ENCODE measurements at places on chromosomes 6 and 20. TPM values are rescaled to one million over a fixed set of nuclear protein-coding genes. Genes with fewer than 3 reads are reported as not detected.

DNA sequence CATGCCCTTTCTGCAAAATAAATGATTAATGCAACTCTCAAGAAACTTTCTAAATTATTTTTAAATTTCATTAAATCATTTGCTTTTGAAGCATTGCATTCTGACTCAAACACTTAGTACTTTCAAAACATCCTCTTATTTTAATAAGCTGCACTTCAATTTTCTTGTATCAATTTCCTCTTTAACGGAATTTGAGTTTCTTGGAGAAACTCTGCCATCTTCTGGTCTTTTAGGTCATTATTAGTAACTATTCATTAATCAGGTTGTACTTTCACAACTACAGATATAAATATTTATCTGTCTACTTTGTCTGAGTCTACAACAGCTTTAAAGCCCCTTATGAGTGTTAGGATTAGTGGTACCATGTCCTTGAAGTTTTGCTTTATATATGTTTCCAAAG lies 30.2 kb downstream of the TMX4 start:
- DNase-seq = no peak
- no peak overlapping the region for H3K27ac ChIP-seq
- H3K36me3 ChIP-seq = peaks cover 7% of the 10 kb centered on the region
- H3K4me1 ChIP-seq = no peaks in the 10 kb centered on the region
- H3K27me3 ChIP-seq = no peaks in the 10 kb centered on the region

DNA sequence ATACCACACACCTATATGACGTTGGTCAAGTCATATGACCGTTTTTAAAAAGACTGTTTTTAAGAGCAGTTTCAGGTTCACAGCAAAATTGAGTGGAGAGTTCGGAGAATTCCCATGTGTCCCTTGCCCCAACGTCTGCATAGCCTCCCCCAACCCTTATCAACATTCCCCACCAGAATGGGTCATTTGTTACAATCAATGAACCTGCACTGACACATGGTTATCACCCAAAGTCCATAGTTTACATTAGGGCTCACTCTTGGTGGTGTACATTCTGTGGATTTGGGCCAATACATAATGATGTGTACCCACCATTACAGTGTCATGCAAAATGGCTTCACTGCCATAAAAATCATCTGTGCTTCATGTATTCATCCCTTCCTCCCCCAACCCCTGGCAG lies 52.0 kb downstream of the ZBTB2 start:
- H3K36me3 ChIP-seq = peaks cover 10% of the 10 kb centered on the region
- H3K4me3 ChIP-seq = no peak overlapping the region
- no peaks in the 10 kb centered on the region for H3K4me1 ChIP-seq
- no peaks in the 10 kb centered on the region for H3K27me3 ChIP-seq
- H3K27ac ChIP-seq = no peak overlapping the region
- DNase-seq = no peak

- H3K4me1 ChIP-seq = peaks cover 10% of the 10 kb centered on the region
- DNase-seq = no peak
- H3K27ac ChIP-seq = no peak overlapping the region
- H3K4me3 ChIP-seq = no peak overlapping the region
- no peaks in the 10 kb centered on the region for H3K36me3 ChIP-seq
Measured at GRCh38 chr6:26403893-26404292, 1.8 kb downstream of the BTN3A1 start.

- no peak for DNase-seq
- H3K4me1 ChIP-seq = no peaks in the 10 kb centered on the region
- no peak overlapping the region for H3K27ac ChIP-seq
- H3K4me3 ChIP-seq = no peak overlapping the region
Measured at GRCh38 chr6:119894811-119895210, 545.2 kb upstream of the MAN1A1 start.

DNA sequence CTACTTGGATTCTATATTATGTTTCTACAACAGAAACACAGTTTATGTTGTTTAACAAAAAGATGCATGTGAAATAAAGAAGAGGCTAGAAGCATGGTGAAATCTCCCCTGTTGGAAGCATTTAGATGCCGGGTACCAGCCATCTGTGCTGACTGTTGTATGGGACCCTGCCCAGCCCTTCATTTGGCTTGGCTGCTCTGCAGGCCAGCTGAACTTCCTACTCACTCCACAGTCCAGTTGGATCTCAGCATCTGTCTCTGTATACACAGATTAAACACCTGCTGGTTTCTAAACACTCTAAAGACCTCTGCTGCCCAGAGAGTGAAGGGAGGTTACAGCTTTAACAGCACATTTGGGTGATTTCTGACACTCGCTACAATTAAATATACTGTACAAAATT lies 228.3 kb downstream of the SLC35F1 start:
- H3K27me3 ChIP-seq = no peaks in the 10 kb centered on the region
- H3K27ac ChIP-seq = no peak overlapping the region
- no peaks in the 10 kb centered on the region for H3K36me3 ChIP-seq
- no peak for DNase-seq
- H3K4me3 ChIP-seq = no peak overlapping the region

The C6orf163 gene
- total RNA-seq = 2.7 TPM

- no peak overlapping the region for H3K4me3 ChIP-seq
- H3K4me1 ChIP-seq = peaks cover 20% of the 10 kb centered on the region
- H3K27ac ChIP-seq = peak overlapping the region; percentile 63
- no peaks in the 10 kb centered on the region for H3K36me3 ChIP-seq
Measured at GRCh38 chr6:1129131-1129530, 182.8 kb upstream of the FOXQ1 start.

The ZNF335 gene
- 20.3 TPM for total RNA-seq

- H3K4me1 ChIP-seq = no peaks in the 10 kb centered on the region
- no peak for DNase-seq
- H3K27me3 ChIP-seq = no peaks in the 10 kb centered on the region
- no peaks in the 10 kb centered on the region for H3K36me3 ChIP-seq
Measured at GRCh38 chr6:43886067-43886461, 116.1 kb downstream of the VEGFA start.

DNA sequence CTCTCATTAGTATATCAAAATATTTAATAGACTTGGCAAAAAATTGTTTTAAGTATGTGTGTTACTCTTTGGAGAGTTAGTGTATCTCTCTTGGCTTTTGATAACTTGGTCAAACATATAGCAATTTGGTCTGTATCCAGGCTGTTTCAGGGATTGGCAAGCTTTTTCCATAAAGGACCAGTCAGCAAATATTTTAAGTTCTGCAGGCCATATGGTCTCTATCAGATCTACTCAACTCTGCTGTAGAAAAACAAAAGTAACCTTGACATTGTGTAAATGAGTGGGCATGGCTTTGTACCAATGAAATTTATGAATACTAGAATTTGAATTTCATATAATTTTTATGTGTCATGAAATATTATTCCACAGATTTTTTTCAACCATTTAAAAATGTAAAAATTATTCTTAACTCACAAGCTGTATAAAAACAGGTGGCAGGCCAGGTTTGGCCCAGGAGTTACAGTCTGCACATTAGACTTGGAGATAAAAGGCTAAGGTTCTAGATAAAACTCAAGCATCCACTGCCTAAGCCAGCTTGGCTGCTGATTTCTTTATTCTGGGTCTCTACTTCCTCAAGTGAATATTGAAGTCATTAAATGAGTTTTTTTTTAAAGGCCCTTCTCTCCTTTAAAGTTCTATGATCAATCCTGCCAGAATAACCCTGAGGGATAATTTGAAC lies 13.7 kb downstream of the GSTA4 start:
- no peak overlapping the region for H3K4me3 ChIP-seq
- DNase-seq = no peak
- H3K27ac ChIP-seq = no peak overlapping the region

- H3K27me3 ChIP-seq = no peaks in the 10 kb centered on the region
- H3K4me1 ChIP-seq = peaks cover 21% of the 10 kb centered on the region
- no peak for DNase-seq
- H3K4me3 ChIP-seq = peak overlapping the region; percentile 68
Measured at GRCh38 chr20:50484271-50484976, 25.8 kb upstream of the PTPN1 start.

- no peak overlapping the region for H3K27ac ChIP-seq
- H3K4me3 ChIP-seq = no peak overlapping the region
- H3K27me3 ChIP-seq = peaks cover 37% of the 10 kb centered on the region
- DNase-seq = peak; percentile 97
- peaks cover 12% of the 10 kb centered on the region for H3K4me1 ChIP-seq
Measured at GRCh38 chr6:44161997-44162338, 3.3 kb downstream of the CAPN11 start.

DNA sequence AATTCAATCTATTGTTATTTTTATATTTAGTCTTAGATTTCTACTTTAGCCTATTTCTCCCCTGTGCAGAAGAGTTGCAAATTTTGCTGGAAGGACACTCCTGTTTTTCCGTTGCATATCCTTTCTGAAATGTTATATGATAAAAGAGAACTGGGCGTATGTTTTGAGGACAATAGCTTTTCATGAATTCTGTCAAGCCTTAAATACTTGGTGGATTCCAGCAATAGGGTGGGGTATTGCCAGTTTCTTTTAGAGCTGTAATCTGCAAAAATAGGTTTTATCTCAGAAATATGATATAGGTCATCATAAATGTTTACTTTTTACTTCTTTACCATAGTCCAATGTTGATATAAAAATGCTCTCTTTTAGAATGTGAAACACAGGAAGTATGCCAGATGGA lies 42.0 kb downstream of the VTA1 start:
- no peaks in the 10 kb centered on the region for H3K4me1 ChIP-seq
- H3K4me3 ChIP-seq = no peak overlapping the region
- no peaks in the 10 kb centered on the region for H3K27me3 ChIP-seq
- DNase-seq = no peak
- H3K27ac ChIP-seq = no peak overlapping the region
- H3K36me3 ChIP-seq = peaks cover 5% of the 10 kb centered on the region

- H3K27me3 ChIP-seq = no peaks in the 10 kb centered on the region
- no peak overlapping the region for H3K4me3 ChIP-seq
- no peak overlapping the region for H3K27ac ChIP-seq
- DNase-seq = no peak
- no peaks in the 10 kb centered on the region for H3K36me3 ChIP-seq
Measured at GRCh38 chr20:36992802-36993334, 41.4 kb upstream of the SAMHD1 start.

DNA sequence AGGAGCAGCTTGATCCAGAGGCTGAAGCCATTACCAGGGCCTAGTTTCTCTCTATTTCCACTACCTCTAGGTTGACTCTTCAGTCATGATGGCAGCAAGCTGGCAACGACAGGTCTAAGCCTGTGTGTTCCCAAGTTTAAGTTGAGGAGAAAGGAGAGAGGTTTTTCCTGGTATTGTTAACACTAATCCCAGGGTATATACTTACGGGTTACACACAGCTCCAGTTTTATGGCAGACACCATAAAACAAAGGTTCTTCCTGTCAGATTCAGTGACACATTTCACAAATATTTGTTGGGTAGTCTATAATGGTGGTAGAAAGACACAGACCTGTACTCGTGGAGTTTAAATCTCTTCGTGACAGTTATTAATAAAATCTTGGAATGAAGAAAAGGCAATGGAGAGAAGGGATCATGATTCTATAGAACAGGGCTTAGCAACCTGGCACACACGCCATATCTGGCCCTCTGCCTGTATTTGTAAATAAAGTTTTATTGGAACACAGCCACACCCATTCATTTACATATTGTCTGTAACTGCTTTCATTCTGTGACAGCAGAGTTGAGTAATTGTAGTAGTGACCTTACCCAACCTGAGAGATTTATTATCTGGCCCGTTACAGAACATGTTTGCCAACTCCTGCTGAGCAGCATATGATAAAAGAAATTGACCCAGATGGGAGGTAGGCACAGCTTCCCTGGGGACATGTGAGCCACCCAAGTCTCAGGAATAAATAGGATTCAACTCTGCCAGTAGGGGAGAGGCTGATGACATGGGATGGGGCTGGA lies 323.3 kb downstream of the CDH4 start:
- H3K36me3 ChIP-seq = no peaks in the 10 kb centered on the region
- no peak overlapping the region for H3K4me3 ChIP-seq
- H3K27me3 ChIP-seq = no peaks in the 10 kb centered on the region
- H3K4me1 ChIP-seq = no peaks in the 10 kb centered on the region
- H3K27ac ChIP-seq = no peak overlapping the region

GRCh38 chr6:10269814-10270472 lies 144.9 kb downstream of the TFAP2A start:
- H3K27ac ChIP-seq = no peak overlapping the region
- no peak for DNase-seq
- no peak overlapping the region for H3K4me3 ChIP-seq

DNA sequence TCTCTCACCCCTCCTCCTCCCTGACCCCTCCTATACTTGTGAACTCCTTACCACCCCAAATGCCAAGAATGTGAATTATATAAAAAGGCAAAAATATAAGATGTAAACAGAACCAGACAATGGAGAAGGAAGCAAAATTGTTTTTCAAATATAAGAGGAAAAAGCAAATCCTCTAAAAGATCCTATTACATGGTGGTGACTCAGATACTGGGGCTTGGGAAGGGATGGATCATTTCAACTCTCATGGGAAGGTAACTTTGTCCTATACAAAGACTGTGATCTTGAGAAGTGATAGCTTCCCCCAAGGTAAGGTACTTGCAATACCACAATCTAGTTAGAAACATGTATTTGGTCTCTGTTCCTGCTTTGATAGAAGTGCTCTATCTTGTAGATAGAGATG lies 24.6 kb upstream of the TNFRSF21 start:
- H3K27me3 ChIP-seq = no peaks in the 10 kb centered on the region
- no peaks in the 10 kb centered on the region for H3K4me1 ChIP-seq
- H3K4me3 ChIP-seq = no peak overlapping the region

The PKHD1 gene
- not detected for total RNA-seq

The CCR6 gene
- total RNA-seq = not detected

DNA sequence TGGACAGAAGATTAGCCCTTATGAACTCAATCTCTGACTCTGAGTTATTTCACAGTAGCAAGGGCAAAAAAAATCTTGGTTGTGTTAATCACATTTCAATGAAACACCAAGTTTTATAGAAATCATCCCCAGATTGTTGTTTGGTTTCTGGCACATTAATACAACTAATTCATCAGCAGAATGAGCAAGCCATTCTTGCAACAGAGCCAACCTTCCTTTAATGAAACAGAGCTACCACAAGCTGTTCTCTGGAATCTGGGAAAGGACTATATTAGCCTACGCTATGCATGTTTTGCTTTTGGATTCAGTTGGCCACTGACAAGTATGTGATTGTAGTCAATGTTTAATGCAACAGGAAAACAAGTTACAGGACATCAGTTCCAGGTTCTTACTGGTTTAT lies 13.8 kb upstream of the POPDC3 start:
- H3K27me3 ChIP-seq = no peaks in the 10 kb centered on the region
- H3K27ac ChIP-seq = peak overlapping the region; percentile 46
- no peak overlapping the region for H3K4me3 ChIP-seq
- no peaks in the 10 kb centered on the region for H3K36me3 ChIP-seq
- no peak for DNase-seq
- peaks cover 32% of the 10 kb centered on the region for H3K4me1 ChIP-seq

- no peak overlapping the region for H3K27ac ChIP-seq
- H3K4me3 ChIP-seq = no peak overlapping the region
- no peaks in the 10 kb centered on the region for H3K4me1 ChIP-seq
- no peak for DNase-seq
Measured at GRCh38 chr6:68978411-68978810, 343.3 kb downstream of the ADGRB3 start.

GRCh38 chr20:1310506-1311190 lies 18.3 kb downstream of the SDCBP2 start:
- no peaks in the 10 kb centered on the region for H3K36me3 ChIP-seq
- peaks cover 6% of the 10 kb centered on the region for H3K4me1 ChIP-seq
- no peaks in the 10 kb centered on the region for H3K27me3 ChIP-seq
- no peak overlapping the region for H3K27ac ChIP-seq
- DNase-seq = peak; percentile 71

GRCh38 chr6:112163295-112164257 lies 76.2 kb downstream of the FAM229B start:
- DNase-seq = peak; percentile 74
- H3K4me3 ChIP-seq = no peak overlapping the region
- peaks cover 91% of the 10 kb centered on the region for H3K36me3 ChIP-seq
- no peaks in the 10 kb centered on the region for H3K4me1 ChIP-seq
- no peaks in the 10 kb centered on the region for H3K27me3 ChIP-seq

The SEMG1 gene
- total RNA-seq = not detected

Data from osteoblast (primary cell).